Spinal cord (tissue), 10 donors: ENCODE measurements at places on chromosomes 2 and 18. TPM values are rescaled to one million over a fixed set of nuclear protein-coding genes. Genes with fewer than 3 reads are reported as not detected.

Gene TMEM87B
- 8.5 TPM for total RNA-seq

GRCh38 chr2:10844097-10844496, 31.5 kb upstream of the PDIA6 start:
- no peaks in the 10 kb centered on the region for H3K27me3 ChIP-seq
- peaks cover 18% of the 10 kb centered on the region for H3K4me1 ChIP-seq
- H3K27ac ChIP-seq, result no peak overlapping the region
- DNase-seq, result no peak

Gene CNDP1
- 0.61 TPM for total RNA-seq

Gene CNTNAP5
- 63.2 TPM for total RNA-seq

Gene TTN
- total RNA-seq, result 4.5 TPM

GRCh38 chr2:16291731-16292550, 351.6 kb downstream of the MYCN start:
- H3K27me3 ChIP-seq, result no peaks in the 10 kb centered on the region
- H3K4me3 ChIP-seq, result no peak overlapping the region

Gene RESP18
- total RNA-seq, result 1.1 TPM
